ENCODE measurements at places on chromosomes 5 and 9. TPM values are rescaled to one million over a fixed set of nuclear protein-coding genes. Genes with fewer than 3 reads are reported as not detected.

The PPP3R2 gene
- total RNA-seq = not detected

The QSOX2 gene
- 5.5 TPM for total RNA-seq

The FPGS gene
- 66.7 TPM for total RNA-seq

The GABRA6 gene
- total RNA-seq = not detected

The CFAP90 gene
- not detected for total RNA-seq

The FOXI1 gene
- not detected for total RNA-seq

The ADAMTS6 gene
- 28.0 TPM for total RNA-seq

The PCDHGA8 gene
- 3.0 TPM for total RNA-seq

The BTNL9 gene
- total RNA-seq = 0.13 TPM

The HTR4 gene
- not detected for total RNA-seq

The CRB2 gene
- not detected for total RNA-seq

The ACTL7B gene
- not detected for total RNA-seq

The HTR1A gene
- not detected for total RNA-seq

The GRM6 gene
- total RNA-seq = not detected

The C9orf153 gene
- total RNA-seq = not detected

The ZDHHC11B gene
- not detected for total RNA-seq

The COL15A1 gene
- 28.2 TPM for total RNA-seq

The AMBP gene
- total RNA-seq = not detected

The PTPN3 gene
- total RNA-seq = 2.7 TPM

The BRINP1 gene
- total RNA-seq = 0.16 TPM

The FBXO4 gene
- 8.1 TPM for total RNA-seq

The MRNIP gene
- 13.8 TPM for total RNA-seq

The LCN9 gene
- not detected for total RNA-seq

The SLCO6A1 gene
- not detected for total RNA-seq

The ANKRA2 gene
- 16.8 TPM for total RNA-seq

The SMC2 gene
- total RNA-seq = 17.2 TPM

The ALDH1B1 gene
- 13.2 TPM for total RNA-seq

The CA9 gene
- not detected for total RNA-seq

The TRAPPC13 gene
- 16.0 TPM for total RNA-seq

The KIF4B gene
- total RNA-seq = 0.38 TPM

The IFNA2 gene
- total RNA-seq = not detected

The AK8 gene
- 0.06 TPM for total RNA-seq

The PDE8B gene
- total RNA-seq = not detected

The C9 gene
- total RNA-seq = 0.57 TPM

The GABRA1 gene
- total RNA-seq = not detected

All from bladder microvascular endothelial cell (primary cell).